ENCODE measurements at places on chromosomes 1 and 21.

- DNase-seq: no peak
Observed at GRCh38 chr1:40711465-40712404, 20.2 kb downstream of the NFYC start.

DNA sequence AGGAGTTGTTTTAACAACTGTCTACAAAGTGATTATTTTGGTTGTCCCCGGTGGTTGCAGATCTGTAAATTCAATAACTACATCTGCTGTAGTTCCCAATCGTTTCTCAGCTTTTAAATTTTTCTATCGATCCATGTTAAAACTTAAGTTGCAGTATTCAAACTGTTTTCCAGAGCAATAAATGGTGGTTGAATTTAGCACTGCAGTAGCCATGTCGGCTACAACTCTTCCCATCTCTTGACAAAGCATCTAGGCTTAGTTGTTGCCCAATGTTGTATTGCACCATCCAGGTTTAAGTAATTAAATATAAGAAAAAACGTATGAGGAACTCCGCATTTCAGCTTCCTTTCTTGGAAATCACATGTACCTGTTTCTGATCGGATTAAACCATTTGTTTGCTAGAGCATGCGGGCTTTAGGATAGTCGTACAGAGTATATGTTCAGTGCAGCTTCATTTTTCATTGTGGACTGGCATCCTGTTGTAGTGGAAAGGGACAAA lies 996 bp downstream of the CNIH4 start:
- no peak for DNase-seq

DNA sequence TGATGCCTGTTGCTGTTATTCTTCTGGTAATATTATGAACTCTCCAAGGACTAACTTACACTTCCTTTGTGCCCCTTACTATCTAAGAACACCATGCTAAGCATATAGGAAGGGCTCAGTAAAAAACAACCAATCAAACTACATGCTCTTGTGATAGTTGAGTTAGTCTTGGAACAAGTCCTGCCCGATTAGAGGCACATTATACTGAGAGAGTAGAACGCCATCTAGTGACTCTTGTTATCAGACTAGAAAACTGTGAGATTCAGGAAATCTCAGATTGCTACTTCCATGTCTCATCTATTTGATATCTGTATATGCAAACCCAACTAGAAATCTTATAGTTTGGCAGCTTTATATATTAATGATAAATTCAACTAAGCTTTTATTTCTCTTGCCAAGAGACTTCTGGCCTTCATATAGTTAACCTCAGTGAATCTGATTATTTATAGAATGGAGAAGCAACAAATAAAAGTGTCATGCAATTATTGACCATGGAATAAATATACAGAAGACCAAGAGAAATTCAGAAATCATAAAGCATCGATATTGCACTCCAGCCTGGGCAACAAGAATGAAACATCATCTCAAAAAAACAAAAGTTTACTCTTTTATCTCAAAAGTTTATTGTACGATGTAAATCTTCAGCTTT lies 7.8 kb upstream of the SRRM1 start:
- DNase-seq: no peak

DNA sequence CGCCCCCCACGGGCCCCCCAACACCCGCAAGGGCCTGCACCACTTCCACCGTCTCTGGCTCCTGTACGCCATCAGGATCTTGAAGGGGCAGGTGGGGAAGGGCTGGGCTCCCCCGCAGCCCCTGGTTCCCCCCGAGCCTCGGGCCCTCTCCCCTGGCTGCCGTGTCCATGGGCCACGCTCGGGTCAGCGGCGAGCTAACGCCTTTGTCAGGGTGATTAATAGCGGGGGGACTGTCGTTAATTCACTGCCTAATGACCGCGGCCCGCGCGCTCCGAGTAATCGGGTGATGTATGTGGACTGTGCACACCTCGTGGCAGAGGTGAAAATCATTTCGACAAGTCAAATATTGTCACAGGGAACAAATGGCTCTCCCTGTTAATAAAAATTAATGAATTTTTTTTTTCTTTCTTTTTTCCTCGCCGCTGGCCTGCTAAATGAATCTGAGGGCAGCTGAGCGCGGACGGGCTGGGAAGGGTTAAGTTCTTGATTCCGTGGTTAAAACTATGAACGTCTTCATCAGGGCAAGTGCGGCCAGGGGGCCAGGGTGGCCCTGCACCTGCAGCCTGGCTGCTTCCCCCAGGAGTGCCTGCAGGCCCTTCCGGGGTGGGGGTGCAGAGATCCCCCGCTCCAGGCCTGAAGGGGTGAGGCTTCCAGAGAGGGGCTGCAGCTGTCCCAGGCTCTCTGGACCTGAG lies 100.8 kb downstream of the PRDM16 start:
- no peak for DNase-seq

- DNase-seq: no peak
Observed at GRCh38 chr1:248696261-248696660, 6.3 kb downstream of the OR14I1 start.

- DNase-seq: no peak
Observed at GRCh38 chr1:162134646-162135045, 65.2 kb downstream of the NOS1AP start.

DNA sequence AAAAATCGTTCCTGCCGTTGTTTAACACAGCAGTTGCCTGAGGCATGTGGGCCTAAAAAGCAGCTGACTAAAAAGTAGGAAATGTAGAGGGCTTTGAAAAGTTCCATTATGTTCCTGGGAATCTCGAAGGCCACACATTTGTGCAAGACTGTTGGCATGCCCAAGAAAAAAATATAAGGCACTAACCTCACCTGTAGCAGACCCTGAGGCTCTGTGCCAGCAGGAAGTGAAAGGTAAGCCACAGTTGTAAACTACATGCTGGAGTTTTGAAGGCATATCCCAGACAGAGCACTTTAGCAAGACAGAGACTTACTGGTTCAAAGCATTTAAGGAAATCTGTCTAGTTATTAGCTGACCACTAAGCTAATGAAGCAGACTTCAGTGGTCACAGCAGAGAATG lies 52.7 kb downstream of the TRMT1L start:
- no peak for DNase-seq

DNA sequence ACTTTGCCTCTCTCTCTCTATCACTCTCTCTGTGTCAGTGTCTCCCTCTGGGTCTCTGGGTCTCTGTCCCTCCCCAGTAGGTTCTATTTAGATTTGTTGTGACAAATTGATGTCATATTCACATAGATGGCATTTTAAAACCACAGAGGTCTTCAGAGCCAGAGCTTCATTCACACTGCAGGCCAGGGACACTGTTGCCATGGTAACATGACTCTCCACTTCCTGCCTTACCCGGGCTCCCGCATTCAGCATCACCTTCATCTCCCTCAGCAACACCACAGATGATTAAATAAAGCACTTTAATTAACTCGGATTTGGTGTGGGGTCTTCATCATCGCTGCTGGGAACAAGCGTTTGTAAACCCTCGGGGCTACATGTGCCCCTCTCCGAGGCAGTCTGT lies 132.6 kb downstream of the ETS2 start:
- no peak for DNase-seq

DNA sequence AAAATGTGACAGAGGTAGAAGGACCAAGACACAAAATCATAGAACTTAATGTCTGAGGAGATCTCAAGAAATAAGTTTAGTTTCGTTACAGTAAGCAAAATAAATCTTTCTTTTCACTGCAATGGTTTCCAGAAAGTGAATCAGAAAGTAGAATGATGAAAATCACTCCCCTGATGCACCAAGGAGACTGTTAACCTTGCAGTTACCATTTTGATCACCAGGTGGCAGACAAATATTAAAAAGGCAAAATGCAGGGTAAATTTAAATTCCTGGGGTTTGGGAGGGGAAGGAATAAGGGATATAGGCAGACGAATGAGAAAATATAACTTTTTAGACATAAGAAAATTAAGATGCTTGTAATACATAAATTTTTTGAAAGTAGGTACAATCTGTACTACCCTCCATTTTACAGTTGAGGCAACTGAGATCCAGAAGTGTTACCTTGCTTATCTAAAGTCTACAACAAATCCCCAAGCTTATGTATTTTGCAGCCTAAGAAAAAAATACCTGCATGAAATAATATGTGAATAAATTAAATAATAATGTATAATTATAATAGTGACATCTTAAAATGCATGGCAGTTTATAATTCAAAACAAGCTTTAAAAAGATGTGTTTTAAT lies 253.2 kb downstream of the CRB1 start:
- no peak for DNase-seq

DNA sequence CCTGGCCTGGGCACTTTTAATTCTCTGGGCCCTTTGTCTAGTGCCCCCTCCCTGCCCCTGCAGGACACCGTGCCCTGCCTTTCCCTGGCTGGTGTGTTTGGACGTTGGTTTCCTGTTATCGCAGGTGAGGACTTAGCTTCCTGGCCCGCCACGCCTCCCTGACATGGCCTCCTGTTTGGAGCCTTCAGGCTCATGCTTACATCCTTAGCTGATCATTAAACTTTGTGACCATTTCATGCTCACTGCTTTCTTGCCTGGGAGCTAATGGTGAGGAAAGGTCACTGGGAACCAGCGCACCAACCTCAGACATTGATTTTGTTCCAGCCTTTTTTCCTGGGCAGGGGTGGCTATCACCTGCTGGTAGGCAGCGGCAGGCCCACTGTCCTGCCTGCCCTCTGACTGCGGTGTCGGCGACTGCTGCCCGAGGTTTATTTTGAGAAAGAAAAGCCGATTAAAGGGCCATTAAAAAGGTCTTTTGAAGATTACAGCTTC lies 3.7 kb downstream of the PFKL start:
- DNase-seq: no peak

- DNase-seq: no peak
Observed at GRCh38 chr1:219050086-219050821, 123.4 kb upstream of the LYPLAL1 start.

DNA sequence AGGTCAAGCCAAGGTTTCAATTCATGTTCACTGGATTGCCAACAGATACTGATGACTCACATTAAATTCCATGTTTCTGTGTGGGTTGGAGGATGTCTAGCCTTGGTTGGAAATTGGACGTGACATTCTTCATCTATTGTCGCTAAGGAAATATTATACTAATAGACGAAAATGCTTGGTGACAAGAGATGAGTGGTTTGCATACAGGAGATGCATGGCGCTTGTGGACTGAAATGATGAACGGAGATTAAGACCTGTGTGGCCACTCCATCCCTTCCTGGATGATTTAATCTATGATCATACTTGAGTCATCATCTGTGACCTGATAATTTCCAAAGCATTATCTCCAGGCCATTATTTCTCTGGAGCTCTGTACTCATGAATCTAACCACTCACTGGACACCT lies 97.0 kb upstream of the CD34 start:
- DNase-seq: no peak

- no peak for DNase-seq
Observed at GRCh38 chr1:58964428-58964827, 180.6 kb upstream of the JUN start.

DNA sequence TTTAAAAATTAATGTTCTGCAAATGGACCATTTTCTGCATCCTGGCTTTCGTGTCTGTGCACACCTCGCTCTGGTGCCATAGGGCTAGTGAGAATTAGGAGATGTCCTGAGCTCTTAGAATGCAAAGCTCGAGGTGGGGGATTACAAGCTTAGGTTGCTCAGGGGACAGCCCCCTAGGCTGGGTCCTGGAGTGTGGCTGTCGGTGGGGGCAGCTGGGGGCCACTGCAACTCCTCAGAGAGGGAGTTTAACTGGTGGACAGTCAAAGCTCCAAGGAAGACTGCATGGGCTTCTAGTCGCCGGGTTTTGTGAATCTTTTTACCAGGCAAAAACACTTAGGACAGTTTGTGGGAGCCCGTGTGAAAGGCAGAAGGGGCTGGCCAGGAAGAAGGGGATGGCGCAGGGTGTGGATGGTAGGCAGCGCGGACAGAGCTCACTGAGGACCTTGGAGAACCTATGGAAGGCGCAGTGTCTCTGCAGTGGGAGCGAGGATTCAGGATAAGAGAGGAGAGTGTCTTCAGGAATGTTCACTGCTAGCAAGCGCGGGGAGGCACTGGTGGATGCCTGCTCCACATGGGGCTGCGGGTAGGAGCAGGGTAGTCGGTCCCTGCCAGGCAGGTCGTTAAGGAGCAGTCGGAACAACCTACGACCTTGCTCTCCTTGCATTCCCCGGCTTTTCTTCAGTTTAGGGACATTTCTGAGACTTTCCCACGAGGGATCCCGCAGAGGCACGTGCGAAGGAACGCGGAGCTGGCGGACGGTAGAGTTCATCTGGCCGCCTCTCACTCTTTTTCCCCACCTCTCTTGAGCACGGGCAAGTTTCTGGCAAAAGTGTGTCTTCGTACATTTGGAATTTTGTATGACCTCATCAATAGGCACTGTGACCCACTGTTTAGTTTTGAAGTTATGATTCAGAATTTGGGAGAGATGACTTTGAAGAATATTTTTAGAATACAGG lies 12.9 kb upstream of the KCNE1 start:
- no peak for DNase-seq

DNA sequence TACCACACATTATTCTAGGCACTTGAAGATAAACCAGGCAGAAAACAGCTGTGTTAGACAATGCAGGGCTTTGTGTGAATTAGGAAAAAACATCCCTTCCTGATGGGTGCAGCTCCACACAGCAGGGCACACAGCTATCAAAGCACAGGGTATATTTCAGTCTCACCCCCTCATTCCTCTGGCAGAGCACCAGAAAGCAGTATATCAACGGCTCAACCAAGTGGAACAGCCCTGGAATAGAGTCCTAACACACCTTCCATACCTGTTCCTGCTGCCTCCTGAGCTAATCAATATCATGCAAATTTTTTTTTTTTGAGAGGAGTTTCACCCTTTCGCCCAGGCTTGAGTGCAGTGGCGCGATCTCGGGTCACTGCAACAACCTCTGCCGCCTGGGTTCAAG lies 32.1 kb downstream of the LYST start:
- no peak for DNase-seq

DNA sequence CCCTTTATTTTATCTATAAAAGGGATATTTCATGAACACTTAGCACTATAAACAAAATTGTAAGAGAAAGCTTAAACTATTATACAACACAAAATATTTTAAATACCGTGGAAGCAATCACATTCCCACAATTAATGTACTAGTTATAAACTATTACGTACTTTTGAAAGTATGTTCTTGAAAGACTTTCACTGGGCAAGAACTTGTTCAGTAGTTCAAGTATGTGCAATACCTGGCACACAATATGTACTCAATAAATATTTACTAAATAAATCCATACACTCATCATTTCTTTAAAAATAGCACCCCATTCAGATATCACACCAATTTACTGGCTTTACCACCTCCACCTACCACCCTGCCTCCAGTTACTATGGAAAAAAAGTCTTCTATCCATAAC lies 12.6 kb upstream of the FMO2 start:
- DNase-seq: no peak

- no peak for DNase-seq
Observed at GRCh38 chr1:66284746-66285145, 249.2 kb upstream of the SGIP1 start.

GRCh38 chr1:193456811-193457280 lies 270.4 kb upstream of the B3GALT2 start:
- DNase-seq: no peak

- no peak for DNase-seq
Observed at GRCh38 chr1:24501371-24502064, 1.1 kb upstream of the RCAN3 start.

Data from stimulated activated CD4-positive, alpha-beta T cell treated with anti-CD3 and anti-CD28 coated beads, TNF-alpha, amount 100 ng/mL, for 4 hours (primary cell).